ENCODE measurements at places on chromosomes 12 and 14.

DNA sequence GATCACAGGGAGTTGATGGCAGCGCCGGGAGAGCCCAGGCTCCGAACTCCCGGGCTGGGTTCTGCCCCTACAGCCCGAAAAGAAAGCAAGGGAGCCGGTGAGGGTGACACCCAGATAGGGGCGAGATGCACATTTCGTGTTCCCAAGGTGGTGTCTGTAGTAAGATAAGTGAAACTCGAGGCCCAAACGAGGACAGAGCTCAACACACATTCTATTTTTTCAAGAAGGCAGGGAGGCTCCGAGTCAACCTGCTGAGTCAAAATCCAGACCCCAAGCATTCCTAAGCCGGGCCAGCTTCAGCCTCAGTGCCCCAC is 24.2 kb upstream of the YY1 start:
- DNase-seq = no peak

GRCh38 chr12:42360747-42361403 is 34.9 kb downstream of the PPHLN1 start:
- DNase-seq = peak; percentile 18

- no peak for DNase-seq
Observed at GRCh38 chr12:47014474-47014873, 64.9 kb upstream of the PCED1B start.

DNA sequence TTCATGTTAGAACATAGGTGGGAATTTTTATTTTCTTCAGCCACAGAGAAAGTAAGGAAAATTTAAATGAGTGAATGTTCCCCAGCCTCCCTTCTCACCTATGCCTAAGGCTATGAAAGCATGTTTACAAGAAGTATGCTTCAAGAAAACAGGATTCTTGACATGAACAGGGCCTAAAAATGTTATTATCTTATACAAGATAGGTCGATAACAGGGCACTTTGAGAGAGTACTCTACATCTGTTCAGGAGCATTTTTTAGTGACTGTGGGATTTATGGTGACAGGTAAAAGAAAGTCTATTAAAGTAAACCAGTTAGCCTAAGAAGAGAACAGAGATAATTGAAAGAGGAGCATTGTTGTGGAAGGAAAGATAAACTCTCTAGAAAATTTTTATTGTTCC is 222.9 kb upstream of the DAAM1 start:
- DNase-seq = no peak

- no peak for DNase-seq
Observed at GRCh38 chr14:96112032-96112431, 72.9 kb downstream of the C14orf132 start.

GRCh38 chr14:100982762-100983161 is 79.2 kb upstream of the RTL1 start:
- DNase-seq = no peak

DNA sequence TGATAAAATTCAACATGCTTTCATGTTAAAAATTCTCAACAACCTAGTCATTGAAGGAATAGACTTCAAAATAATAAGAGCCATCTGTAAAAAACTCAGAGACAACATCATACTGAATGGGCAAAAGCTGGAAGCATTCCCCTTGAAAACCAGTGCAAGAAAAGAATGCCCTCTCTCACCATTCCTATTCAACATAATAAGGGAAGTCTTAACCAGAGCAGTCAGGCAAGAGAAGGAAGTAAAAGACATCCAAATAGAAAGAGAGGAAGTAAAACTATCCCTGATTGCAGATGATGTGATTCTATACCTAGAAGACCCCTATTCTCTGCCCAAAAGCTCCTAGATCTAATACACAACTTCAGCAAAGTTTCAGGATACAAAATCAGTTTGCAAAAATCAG is 52.9 kb downstream of the APOBEC1 start:
- DNase-seq = no peak

GRCh38 chr12:84247931-84248330 is 664.7 kb downstream of the SLC6A15 start:
- no peak for DNase-seq

- DNase-seq = no peak
Observed at GRCh38 chr12:111093428-111094142, 173.2 kb upstream of the MYL2 start.

- no peak for DNase-seq
Observed at GRCh38 chr12:12600659-12601058, 11.0 kb upstream of the CREBL2 start.

GRCh38 chr14:68487805-68488590 is 304.9 kb downstream of the ZFP36L1 start:
- DNase-seq = no peak

GRCh38 chr12:24177889-24178288 is 228.4 kb upstream of the SOX5 start:
- DNase-seq = peak; percentile 4

- DNase-seq = no peak
Observed at GRCh38 chr12:101857043-101857558, 20.3 kb upstream of the DRAM1 start.

DNA sequence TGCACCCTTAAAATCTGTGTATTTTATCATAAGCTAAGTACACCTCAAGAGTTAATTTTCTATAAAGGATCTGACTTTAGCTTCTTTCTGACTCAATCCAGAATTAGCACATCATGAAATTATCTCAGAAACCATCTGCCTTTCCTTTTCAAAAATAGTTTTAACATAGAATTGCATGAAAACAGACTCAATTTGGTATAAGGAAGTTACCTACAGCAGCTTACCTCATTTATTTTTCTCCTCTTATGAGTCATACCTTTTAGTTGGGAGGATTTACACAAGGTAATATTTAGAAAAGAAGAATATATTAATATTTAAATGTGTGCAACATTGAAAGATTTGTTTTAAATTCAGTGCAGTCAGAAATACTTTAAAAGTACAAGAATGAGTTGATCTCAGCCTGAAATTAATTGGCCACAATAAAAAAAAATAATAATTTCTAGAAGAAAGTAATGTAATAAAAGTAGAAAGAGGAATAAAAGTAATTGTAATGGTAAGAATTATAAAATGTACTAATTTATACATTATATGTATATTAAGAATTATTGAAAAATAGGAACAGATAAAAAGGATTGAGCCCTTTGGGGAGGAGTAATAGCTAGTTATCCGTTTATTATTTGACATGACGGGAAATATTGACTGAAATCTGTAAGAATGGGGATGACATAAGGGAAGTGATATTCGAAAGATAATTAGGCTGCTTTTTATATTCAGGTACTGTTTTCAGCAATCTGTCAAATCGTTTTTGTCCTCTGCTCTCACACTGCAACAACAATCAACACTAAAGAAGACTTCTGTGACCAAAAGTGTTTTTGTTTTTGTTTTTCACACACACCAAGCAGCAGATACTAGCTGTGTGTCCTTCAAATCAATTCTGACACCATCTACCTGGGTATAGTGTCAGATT is 20.5 kb downstream of the ADAM21 start:
- DNase-seq = no peak
